Astrocyte of the hippocampus (primary cell): ENCODE measurements at places on chromosomes 12 and 14.

DNA sequence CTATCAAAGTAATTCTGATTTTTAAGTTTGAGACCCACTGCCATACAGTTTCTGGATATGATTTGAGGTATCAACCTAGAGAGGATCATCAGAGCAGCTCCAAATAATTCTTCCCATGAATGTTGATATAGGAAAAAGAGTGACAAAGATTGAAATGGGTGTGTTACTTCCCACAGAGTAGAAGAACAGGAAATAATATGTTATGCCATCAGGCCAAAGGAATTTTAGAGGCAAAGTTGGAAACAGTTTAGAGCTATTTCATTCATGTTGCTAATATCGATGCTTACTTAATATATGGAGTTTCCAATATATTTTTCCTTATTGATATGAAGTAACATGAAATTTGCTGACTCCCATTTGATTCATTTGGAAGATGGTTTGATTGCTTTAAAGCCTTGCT, 8.9 kb upstream of the MSRB3 start:
- DNase-seq = no peak

GRCh38 chr14:77557391-77557790, 58.8 kb upstream of the ISM2 start:
- DNase-seq = no peak

DNA sequence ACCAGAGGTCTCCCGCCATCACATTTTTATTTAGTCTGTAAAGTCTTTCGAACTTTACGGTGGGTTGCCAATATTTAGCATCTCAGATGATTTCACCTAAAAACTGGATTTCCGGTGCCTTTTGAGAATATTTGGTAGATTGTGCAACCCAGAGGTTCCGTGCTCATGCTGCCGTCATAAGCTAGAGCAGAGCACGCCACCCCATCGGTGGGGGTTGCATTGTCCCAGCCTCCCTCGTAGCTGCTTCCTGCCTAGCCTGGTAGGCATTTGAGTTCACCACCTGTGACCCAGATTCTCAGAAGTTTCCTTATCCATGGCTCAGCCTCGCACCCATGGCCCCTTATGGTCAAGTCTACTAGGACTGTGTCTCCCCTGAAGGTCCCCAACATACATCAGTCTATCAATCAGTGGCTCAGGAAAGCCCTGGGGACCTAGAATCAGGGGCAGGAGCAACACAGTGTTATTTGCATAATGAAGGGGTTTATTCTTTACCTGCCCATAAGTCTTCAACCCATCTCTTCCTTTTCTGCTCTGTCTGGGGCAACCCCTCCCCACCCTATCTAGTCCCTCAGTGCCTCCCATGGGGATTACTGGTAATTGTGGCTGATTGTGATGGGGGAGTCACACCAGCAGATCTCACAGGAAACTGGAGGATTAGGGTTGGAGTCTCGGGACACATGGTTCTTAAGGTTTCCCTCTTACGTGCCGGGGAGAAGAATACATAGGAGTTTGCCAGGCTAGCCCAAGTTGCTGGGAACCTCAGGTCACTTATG, 152.3 kb downstream of the PHETA1 start:
- no peak for DNase-seq

- DNase-seq = no peak
Observed at GRCh38 chr14:47332939-47333338, 342.5 kb downstream of the MDGA2 start.

DNA sequence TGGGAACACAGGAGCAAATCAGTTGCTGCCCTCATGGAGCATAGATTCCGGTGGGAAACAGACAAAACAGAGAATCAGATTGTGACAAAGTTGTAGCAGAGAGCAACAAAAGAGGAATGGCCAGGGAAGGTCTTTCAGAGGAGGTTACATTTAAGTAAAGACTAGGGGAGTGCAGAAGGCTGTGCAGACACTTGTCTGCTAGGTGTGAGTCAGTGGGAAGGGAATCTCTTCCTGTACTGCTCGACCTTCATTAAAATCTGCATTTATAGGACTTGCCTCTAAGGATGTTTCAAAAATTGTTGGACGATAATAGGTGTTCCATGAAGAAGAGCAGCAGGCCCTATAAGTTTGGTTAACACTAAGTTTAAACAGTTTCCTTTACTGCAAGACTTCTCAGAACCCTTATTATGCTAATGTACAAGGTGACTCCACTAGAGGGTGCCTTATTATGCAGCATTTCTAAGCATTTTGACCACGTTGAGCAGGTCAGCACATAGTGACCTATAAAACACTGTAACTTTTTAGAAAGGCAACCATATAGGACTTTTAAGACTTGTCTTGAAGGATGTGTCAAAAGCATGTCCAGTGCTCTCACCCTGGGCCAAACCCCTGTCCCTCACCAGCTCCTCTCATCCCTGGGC, 91.8 kb upstream of the RIC8B start:
- peak; percentile 22 for DNase-seq

GRCh38 chr14:97517566-97518234, 720.5 kb downstream of the VRK1 start:
- DNase-seq = no peak

DNA sequence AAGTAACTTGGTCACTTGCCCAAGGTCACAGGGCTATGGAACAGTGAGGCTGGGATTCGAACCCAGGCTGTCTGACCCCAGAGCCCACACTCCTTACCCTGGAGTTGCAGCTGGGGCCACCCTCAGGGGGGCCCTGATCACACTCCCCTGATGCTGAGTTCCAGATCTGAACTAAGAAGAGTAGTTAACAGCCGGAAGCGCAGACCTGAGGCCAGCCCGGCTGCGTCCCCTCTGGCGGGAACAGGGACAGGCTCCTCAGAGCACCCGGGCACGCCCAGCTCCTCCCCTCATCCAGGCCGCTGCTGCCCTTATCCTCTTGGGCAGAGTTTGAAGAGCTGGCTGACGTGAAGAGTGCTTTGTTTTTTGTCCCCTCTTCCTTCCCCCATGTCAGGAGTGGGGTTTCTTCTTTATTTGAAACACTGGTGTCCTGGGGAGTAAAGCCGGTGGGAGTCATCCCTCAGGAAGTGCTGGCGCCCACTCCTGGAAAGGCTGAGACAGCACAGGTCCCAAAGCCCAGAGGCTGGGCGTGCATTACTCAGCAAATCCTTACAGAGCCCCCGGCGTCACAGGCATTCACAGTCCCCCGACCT, 8.7 kb downstream of the PHB2 start:
- DNase-seq = peak; percentile 90

DNA sequence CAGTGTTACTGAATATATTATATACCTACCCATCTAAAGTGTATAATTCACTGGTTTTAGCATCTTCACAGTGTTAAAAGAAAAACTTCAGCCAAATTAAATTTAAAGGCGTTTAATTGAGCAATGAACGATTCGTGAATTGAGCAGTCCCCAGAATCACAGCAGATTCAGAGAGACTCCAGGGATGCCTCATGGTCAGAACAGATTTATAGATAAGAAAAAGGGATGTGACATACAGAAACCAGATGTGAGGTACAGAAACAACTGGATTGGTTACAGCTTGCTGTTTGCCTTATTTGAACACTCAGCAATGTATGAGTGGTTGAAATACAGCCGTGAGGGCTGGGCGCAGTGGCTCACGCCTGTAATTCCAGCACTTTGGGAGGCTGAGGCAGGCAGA, 84.6 kb downstream of the WNK1 start:
- DNase-seq = no peak

- DNase-seq = peak; percentile 73
Observed at GRCh38 chr12:79935624-79936345, 888 bp upstream of the PPP1R12A start.

GRCh38 chr12:77847060-77847541, 16.4 kb downstream of the NAV3 start:
- no peak for DNase-seq

- no peak for DNase-seq
Observed at GRCh38 chr14:76077340-76077739, 74.4 kb upstream of the GPATCH2L start.

DNA sequence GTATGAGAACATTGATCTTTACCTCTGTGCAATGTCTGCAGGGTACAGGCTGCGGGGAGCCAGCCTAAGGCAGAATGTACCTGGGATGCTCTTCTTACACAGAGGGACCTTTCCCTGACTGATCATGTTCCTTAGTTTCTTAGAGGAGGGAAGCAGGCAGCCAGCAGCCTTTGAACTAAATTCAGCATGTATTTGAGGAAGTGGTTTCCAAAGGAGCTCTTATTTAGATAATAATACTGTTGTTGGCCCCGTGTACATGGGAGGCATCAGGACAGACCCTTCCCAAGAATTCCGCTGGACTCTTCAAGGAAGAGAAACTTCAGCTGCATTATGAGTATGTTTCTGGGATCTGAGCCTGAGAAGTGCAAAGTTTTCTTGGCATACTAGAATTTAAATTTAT, 98.8 kb downstream of the CCDC92 start:
- DNase-seq = no peak

DNA sequence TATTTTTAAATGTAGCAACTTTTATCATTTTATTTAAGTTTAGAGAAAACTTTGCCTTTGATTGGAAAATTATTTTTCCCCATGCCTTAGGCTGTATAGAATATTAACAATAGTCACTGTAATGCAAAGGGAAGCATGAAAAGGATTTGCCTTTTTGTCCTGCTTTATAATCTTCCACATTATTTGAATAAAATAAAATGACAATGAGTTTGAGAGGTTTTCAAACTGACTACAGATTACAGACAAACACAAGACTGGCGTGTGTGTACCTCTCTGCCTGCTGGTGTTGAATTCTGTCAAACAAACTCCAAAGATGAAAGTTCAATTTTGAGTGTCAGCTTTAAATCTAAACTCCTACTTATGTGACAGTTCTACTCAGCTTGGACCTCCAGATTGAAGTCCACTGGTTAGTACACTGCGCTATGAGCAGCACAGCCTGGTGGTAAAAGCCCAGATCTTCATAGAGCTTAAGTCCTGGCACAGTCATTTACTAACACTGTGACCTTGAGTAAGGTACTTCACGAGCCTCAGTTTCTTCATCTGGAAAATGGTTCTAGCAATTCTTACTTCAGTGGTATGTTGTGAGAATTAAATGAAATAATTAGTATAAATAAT, 98.3 kb upstream of the CPNE8 start:
- no peak for DNase-seq

DNA sequence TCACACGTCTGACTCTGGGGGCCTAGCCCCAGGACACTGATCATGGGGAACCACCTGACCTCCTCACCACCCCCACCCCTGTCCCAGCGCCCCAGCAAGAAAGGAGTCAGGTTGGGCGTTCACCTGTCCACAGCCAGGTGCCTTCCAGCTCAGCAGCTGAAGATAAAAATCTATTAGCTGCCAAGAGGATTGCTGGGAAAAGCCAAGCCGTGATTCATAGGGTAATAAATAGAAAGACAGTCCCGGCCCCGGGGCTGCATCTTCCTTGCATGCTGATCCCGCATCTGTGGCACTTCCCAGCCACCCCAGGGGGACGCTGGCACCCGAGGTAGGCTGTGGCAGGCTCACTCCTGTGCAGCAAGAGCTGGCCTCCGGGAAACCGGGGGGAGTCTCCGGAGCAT, 70.2 kb upstream of the NCOR2 start:
- DNase-seq = no peak

- no peak for DNase-seq
Observed at GRCh38 chr12:11595080-11595479, 54.4 kb upstream of the ETV6 start.

DNA sequence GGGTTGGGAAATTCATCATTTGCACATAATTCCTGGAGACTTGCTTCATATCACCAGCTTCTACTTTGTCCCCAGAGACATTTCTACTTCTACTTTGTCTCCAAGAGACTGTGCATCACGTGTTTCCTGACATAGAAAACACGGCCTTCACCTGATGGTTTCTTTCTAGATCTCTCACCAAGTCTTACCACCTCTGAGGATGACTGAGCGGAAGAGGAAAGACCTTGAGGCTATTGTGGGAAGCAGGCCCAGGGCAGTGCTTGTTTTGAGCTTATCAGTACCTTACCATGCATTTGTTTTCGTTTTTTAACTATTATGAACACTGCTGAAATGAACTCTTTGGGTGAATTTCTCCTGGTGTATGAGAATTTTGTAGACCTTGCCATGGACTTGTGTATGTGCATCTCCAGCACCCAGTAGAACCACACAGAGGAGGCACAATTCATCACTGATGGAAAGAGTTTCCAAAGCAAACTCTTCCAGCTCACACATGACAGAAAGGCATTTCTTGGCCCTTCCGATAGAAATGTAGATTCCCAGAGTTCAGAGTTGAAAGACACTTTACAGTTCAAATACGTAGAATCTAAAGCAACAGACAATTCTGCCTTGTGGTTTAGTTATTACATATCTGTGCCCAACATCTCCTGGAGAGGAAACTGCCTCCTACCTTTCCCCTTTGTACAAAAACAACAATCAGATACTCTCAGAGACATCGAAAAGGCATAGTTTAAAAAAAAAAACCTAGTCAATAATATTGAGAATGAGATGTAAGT, 434.7 kb downstream of the FUT8 start:
- no peak for DNase-seq

DNA sequence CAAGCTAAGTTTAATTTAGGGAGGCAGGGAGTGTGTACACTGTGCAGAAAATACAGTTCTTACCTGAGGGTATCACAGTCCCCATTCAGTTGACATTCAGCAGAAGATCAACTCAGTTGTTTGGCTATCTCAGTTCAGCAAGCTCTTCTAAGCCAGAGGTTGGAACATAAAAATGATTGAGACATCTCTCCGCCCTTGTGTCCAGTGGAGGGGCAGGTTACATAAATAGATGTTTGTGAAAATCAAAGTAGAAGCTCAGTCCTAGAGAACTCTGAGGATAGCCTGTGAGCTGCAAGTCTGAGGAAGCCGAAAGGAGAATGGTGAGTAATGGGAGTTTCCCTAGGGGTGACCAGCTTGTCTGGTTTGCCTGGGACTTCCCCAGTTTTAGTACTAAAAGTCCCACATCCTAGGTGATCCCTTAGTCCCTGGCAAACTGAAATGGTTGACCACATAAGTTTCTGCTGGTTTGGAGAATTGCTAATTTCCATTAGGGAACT, 251.4 kb upstream of the ATP2B1 start:
- DNase-seq = peak; percentile 55

DNA sequence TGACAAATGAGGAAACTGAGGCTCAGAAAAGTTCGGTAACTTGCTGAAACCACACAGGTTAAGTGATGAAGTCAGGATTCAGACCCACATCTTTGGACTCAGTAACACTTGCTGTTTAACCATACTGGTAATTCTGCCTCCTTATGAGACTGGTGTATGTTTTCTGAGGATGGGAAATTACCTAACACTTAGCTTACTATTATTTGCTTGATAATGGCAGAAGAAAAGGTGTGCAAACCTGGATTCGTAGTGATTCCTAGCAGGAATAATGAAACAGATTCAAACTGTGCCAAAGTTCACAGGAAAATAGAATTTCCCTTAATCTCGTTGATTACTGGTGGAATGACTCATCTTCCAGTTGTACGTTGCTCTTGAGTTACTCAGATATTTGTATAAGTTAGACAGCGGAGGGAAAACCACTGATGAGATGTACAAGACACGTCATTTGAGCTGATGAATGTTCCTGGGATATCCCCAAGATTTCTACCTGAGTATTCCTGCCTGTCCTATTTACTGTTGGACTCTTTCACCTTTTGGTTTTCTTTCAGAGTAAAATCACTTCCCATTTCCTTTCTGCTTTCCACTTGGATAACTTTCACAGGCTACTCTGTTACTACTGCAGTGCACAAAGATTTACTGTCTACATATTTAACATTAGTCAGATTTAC, 37.5 kb downstream of the PRORP start:
- peak; percentile 83 for DNase-seq

- DNase-seq = no peak
Observed at GRCh38 chr14:62079038-62079437, 316.8 kb downstream of the SNAPC1 start.
